ENCODE measurements at places on chromosomes 12 and 14.
A peak's percentile ranks its signal among the peaks of the same experiment; 100 is the strongest.

GRCh38 chr14:60485057-60485597 lies 736 bp downstream of the C14orf39 start:
- DNase-seq = no peak

DNA sequence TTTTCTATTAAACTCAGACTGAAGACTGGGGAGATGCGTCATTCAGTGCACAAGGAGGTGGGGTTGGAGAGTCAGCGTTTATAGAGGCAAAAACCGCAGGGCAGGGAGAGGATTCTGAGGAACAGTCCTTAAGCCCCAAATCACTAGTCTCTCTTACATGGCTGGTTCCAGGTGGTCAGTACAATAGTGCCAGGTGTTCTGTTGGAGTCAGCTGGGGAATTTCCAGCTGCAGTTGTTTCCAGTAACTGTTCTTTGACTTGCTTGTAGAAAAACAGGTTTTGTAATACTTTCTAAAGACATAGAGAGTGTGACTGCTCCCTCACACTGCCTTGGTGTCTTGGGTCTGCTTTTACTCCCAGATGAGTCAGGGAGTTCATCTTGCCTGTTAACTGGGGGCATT lies 192.2 kb downstream of the TMTC3 start:
- peak; percentile 11 for DNase-seq

- no peak for DNase-seq
Observed at GRCh38 chr12:4850857-4851380, 58.8 kb upstream of the KCNA1 start.

DNA sequence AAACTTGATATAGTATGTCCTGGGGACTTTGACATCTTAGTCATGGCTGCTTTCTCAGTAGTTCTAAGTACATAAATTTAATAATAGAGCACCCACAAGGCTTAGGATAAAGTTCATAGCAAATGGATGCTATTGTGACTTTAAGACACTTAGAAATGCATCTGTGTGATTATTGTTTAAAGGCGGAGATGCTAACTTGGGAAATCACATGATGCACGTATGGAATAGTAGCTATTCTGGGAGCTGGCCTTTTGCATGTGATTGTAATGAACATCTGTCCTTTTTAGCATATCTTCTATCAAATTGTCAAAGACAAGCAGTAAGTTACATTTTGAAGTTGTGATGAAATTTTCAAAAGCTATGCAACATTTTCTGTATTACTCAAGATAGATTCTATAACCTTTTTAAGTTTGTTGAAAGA lies 46.7 kb upstream of the ATP2A2 start:
- DNase-seq = no peak

GRCh38 chr14:92729634-92730358 lies 18.6 kb downstream of the LGMN start:
- DNase-seq = peak; percentile 78

DNA sequence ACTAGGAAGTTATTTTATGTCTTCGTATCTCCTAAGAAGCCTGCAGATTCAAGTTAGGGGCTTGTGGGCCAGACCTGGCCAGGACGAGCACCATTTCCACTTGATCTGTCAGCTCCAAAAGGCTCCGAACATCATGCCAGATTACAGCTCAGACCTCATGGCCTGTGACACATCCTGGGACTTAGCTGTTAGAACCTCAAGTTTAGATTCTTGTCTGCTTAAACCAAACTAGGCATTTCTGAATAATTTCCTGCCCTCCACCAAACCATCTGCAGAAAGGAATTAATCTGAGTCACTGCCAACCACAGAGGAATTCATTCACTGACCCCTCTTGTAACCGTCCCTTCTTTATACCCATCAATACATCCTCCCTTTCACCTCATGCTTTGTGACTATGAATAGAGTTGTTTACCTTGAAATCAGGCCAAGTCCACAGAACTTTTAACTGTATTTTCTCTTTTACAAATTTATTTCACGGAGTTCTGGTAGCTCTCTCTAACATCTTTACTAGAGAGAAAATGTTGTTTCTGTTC lies 120.3 kb downstream of the FBXL14 start:
- DNase-seq = peak; percentile 98

- DNase-seq = no peak
Observed at GRCh38 chr14:51333901-51334521, 94.0 kb downstream of the TMX1 start.

DNA sequence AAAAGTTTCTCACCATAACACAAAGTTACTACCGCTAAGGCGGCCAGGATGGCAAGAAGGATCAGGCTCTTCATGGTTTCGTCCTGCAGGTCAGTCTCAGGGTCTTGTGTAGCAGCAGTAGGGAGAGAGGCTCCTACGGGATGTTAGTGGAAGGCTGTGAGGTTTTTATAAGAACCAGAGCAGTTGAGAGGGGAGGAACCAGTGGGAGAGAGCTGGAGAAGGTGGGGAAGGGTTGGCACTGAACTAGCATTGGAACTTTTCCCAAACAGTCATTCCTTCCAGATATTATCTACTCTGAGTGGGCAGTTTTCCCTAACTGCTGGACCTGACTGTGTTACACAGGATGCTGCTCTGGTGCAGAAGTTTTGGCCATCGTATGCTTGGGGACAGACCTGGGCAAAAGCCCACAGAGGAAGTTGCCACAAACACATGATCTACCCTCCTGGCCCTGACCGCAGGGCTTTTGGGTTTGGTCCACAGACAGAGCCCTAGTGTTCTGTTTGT lies at the start of gene MGP:
MGP (minus strand) TSS at position 137 of the 504 bp plus-strand sequence; CDS start at position 74, 63 bp downstream.
- peak; percentile 24 for DNase-seq

- DNase-seq = no peak
Observed at GRCh38 chr14:70602254-70602653, 1.8 kb upstream of the MED6 start.

DNA sequence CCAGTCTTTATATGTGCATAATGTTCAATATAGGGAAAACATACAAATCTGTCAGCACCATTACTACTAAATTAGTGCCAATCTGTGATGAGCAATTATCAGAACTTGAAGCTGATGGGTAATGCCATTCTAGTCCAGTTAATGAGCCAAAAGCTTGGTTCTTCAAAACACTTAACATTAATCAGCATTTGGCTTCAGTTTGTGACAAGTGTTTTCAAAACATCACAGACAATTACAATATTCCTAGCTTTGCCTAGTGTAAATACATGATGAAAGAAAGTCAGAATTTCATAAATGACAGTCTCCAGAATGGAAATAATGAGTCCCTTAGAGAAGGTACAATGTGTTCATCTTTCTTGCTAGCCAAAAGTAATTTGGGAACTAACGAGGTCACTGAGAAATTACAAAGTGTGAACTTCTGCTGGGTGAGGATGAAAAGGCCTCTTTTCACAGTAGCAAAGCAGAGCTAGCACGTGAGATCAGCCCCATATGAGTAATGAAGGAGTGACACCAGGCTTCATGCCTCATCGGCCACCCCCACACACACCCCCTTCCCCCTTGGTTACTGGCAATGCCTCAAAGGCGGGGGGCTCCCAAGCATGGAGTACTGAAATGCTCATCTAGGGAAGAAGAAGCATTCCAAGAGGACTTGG lies 180.6 kb upstream of the EEA1 start:
- DNase-seq = peak; percentile 49

GRCh38 chr14:24774187-24774915 lies 140.4 kb upstream of the GZMB start:
- no peak for DNase-seq

GRCh38 chr12:55687746-55688145 lies 20.0 kb downstream of the ITGA7 start:
- no peak for DNase-seq

DNA sequence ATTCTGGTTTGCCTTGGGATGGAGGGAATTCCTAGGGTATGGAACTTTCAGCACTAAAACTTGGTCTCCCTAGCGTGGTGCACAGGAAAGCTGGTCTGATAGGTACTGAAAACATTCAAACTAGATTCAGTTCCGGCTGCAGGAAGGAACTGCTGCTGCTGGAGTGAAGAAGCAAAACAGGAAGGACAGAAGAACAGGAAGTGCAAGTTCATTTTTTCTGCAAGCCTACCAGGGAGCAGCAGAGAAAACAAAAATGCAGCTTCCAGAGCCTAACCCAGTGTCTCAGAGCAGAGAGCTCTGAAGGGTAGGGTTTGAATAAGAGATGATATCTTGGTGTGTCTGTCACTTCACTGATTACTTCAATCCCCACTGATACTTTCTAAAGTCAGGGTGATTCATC lies 165.2 kb downstream of the VRK1 start:
- DNase-seq = no peak

DNA sequence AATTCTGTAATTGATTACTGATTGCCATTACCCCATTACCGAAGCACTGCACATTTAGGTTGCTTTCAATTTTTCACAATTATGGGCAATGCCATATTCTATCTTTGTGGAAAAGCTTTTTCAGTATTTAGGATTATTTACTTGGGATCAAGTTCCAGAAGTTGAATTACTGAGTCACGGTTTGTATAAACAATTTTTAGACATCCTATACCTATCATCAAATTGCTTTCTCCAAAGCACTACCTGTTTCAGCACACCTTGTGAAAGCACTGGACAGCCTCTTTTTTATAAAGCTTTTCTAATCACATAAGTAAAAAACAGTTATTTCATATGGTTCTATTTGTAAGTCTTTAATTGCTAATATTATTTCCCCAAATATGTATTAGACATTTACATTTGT lies 221.5 kb upstream of the CAND1 start:
- no peak for DNase-seq

GRCh38 chr14:100451264-100451663 lies 128.1 kb downstream of the SLC25A47 start:
- DNase-seq = no peak

DNA sequence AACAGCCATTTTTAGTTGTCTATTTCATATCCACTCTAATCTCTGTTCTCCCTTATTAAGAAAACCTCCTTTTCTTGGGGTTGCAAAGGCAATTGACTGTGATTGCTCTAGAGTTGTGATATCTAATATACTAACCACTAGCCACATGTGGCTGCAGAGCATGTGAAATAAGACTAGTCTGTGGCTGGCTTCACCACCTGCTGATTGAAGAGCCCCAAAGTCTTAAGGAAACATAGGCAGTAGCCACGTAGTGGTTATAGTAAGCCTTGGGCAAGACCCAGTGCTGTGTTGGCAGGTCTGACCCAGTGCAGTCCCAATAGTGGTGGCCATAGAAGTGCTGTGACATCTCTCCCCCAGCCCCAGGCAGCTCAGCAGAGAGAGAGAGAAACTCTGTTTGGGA lies 28.4 kb upstream of the ATP2B1 start:
- DNase-seq = no peak

DNA sequence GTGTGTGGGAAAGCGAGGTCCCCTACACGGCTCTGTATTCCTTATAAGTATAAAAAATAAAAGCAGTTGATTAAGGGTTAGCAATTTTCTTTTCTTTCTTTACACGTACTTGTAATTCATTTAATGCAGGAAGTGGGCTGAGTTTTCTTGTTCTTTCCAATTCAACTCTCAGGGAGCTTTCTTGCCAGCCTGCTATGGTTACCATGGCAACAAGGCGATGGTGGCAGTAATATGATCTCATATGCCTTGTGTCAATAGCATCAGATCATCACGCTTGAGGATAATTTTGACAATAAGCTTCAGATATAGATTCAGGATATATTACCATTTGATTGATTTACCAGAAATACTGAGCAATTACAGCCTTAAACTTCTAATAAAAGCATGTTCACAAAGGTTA lies 466.5 kb downstream of the APAF1 start:
- peak; percentile 4 for DNase-seq

GRCh38 chr12:77477907-77478533 lies 352.7 kb upstream of the NAV3 start:
- no peak for DNase-seq

GRCh38 chr12:126027825-126028224 lies 962.6 kb downstream of the AACS start:
- DNase-seq = no peak

DNA sequence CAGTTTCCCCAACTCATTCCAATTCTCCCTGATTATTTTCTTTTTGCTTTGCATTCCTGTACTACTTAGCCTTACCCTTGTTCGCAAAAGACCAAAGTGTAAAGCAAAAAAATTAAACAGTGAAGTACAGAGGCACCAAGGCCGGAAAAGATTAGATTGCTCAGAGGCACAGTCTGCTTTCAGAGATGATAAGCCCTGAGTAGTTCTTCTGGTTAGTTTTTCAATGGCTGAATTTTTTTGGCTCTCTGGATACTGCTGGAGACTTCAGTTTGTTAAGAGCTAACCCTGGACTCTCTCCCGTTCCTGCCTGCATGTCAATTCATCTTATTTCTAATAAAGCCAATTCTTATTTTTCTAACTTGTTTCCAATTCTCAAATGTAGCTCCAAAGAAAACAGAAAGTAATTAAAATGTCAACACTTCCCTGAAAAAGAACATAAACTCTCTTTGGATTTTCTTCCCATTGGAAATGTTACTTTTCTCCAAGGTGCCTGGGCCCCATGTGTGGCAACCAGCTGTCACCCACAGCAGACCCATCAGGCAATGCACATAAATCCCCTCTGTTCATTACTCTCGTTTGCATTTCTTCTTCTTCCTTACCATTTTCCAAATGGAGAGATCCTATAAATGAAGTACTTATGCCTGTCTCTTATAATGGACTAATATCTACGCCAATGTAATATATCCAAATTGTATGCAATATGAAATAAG lies 142.8 kb downstream of the BTG1 start:
- DNase-seq = no peak

DNA sequence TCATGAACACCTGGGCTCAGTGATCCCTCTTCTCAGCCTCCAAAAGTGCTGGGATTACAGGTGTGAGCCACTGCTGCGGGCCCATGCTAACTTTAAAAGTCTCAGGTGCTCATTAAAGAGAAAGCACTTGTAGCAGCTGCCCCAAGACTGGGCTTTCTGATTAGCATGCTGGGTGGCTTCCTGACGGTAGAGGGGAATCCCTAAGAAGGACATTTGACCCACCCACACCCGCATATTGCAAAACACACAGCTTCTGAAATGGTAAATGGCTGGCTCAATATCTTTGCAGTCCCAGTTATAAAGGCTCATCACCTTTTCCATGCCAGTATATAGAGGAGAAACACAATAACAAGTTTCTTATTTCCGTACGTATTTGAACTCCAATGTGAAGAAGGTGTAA lies 19.3 kb upstream of the BICD1 start:
- no peak for DNase-seq

GRCh38 chr14:100617410-100618317 lies 30.4 kb upstream of the BEGAIN start:
- DNase-seq = peak; percentile 15

DNA sequence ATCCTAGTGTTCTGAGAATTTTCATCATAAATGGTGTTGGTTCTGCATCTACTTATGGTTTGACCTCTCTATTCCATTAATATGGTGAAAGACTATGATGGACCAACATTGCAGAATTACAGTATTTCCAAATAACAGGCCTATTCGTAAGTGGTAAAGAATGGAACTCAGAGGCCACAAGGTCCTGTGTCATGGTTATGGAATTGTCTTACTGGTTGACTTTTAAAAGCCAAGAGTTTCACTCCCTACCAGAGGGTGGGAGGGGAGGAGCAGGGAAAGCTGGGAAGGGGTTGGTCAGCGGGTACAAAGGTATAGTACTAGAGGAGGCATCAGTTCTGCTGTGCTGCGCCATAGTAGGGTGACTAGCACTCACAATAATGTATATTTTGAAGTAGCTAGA lies 153.4 kb downstream of the TMEM132D start:
- peak; percentile 58 for DNase-seq

DNA sequence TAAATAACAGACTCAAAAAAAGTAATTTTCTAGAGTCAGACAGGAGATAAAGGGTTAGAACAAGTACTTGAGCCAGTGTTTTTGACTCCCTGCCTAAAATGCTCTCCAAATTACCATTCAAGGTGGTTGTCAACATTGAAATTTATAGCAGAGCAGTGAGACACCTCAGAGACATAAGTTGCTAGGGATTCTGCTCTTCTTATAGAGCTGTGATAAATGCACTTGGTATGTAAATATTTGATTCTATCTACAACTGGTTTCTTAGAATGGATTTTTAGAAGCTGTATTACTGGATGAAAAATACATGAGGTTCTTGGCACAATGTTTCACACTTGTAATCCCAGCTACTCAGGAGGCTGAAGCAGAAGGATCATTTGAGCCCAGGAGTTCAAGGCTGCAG lies 83.9 kb upstream of the OSBPL8 start:
- DNase-seq = peak; percentile 20

All from fibroblast of skin of scalp (primary cell).